Epithelial cell of proximal tubule (primary cell): ENCODE measurements at places on chromosomes 1 and 21.
A peak's percentile ranks its signal among the peaks of the same experiment; 100 is the strongest.

GRCh38 chr1:176950736-176951324 lies 213.7 kb downstream of the ASTN1 start:
- no peak for DNase-seq

- DNase-seq, result no peak
Observed at GRCh38 chr1:77688939-77689338, 6.5 kb upstream of the ZZZ3 start.

- DNase-seq, result peak; percentile 2
Observed at GRCh38 chr21:40049031-40049930, 182.0 kb downstream of the PCP4 start.

DNA sequence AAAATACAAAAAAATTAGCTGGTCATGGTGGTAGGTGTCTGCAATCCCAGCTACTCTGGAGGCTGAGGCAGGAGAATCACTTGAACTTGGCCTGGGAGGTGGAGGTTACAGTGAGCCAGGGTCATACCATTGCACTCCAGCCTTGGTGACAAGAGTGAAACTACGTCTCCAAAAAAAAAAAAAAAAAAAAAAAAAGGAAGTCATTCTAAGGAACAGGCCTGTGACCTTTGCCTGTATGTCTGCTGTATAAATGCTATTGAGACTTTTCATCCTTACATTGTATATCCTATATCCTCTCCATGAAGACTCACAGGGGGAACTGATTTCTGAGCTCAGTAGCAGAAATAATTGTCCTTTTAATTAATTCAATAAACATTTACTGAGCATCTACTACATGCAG lies 7.5 kb upstream of the CTPS1 start:
- DNase-seq, result no peak

DNA sequence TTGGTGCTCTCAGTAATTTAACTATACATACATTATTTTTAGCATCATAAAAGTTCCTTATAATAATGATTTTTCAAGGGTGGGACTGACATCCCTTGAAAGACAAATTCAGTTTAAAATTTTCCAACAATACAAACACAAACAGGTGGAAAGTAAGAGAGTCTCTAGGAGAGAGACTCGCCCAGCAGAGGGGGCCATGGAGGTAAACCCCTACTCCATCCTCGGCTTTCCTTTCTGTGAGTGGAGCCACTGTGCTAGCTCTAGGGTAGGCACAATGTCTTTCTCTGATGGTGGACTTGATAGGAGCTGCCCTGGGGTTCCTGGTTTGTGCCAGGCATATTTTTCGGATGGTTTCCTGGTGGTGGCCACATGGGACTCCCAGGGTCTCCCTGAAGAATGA lies 8.3 kb downstream of the CSMD2 start:
- DNase-seq, result no peak

DNA sequence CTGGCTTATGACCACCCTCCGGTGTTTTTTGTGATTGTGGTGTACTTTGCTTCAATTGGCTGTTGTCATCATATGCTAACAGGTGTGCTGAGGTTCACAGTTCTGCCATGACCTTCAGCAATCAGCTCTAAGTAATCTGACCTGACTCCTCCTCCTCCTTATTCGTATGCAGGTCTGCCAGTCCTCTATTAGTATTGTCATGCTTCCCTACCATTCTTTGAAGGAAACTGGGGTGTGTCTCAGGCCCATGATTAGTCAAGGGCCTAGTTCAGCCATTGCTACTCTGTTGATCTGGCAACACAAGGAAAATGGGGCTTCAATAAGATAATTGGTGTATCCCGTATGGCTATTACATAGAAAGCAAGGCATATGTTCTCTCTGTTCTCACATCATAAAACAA lies 332.3 kb upstream of the DPYD start:
- no peak for DNase-seq

- no peak for DNase-seq
Observed at GRCh38 chr1:115275216-115275615, 62.8 kb downstream of the NGF start.

DNA sequence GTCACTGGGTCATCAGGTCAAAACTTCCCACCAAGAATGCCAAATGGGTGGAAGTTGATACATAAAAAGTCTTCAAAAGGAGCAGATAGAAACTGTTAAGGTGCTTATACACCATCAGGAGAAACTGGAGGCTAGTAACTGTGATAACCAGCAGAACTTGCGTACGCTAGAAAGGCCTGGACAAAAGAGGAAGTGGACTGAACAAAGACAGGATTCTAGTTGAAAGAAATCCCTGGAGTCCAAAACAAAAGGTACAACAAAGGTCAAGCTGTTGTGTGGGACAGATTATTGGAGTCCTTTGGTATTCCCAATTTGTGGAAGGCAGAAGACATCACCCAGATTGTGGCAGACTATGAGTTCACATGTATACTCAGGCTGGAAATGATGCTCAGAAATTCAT lies 215.8 kb upstream of the PBX1 start:
- DNase-seq, result no peak

DNA sequence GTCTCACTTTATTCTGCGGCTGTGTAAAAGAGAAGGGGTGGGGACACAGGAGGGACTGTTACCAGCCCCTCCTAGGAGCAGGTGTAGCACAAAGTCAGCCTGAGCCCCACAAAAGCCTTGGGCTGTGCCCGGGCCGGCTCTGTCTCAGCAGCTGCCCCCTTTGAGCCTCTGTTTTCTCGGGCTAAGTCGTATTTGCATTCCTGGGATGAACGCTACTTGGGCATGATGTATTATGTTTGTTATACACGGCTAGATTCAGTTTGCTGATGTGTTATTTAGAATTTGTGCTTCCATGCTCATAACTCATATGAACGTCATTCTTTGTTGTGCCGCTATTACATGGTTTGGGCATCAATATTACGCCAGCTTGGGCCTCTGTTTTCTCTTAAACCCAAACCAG lies 47.8 kb downstream of the KCNN3 start:
- DNase-seq, result no peak

DNA sequence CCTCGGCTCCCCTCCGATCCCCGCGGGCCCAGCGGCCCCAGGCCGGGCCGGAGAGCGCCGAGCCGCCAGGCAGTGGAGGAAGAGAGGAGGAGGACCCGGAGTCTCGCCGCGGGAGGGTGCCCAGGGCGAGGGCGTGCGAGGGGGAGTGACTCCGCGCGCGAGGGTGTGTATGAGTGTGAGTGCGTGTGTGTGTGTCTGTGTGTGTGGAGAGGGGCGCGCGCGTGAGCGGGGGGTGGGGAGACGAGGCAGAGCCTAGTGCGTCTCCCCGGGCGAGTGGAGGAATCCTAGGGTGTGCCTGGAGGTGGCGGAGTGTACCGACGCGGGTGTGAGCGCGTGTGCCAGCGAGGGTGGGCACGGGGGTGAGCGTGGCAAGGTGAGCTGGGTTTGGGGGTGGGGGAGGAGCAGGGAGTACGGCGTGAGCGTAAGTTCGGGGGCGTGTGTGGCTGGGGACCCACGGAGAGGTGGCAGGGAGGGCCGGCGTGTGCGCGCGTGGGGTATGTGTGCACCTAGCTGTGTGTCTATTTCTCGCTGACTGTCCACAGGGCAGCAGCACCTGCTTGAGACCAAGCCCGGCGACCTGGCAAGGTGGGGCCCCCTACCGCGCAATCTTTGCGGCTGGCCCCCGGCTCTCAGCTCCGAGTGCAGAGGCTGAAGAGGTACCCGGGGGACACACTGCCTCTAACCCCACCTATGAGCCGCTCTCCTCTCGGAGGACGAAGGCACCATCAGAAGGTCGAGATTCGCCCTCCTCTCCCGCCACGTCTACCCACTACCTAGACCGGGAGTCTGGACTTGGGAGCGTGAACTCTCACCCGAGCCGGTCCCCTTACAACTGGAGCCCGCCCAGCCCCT lies 784 bp upstream of the KCND3 start:
- DNase-seq, result no peak

DNA sequence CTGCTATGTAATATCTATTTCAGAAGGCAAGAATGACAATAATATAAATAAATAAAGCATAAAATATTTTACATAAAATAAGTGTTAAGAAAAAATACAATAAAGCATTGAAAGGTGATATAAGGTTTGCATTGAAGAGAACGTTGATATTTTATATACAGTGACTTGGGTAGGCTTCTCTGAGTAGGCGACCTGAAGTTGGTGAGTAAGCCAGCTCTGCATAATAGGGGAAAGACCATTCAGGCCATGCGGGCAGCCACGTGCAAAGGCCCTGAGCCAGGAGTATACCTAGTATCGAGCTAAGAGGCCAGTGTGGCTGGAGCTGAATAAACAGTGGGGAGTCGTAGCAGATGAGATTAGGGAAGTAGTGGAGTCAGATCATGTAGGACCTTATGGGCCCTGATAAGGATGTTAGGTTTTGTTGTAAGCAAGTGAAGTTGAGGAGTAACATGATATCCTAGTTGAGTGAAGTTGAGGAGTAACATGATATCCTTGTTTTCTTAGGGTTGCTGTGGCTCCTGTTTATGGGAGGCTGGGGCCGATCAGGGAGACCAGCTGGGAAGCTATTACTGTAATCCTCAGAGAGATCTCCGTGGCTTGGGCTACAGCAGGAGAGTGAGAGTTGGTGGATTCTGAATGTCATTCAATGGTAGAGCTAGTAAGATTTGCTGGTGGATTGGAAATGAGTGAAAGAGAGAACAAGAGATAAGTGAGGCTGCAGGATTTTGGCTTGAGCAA lies 22.0 kb downstream of the KCNK1 start:
- no peak for DNase-seq
